ENCODE measurements at places on chromosomes 6 and 20.

DNA sequence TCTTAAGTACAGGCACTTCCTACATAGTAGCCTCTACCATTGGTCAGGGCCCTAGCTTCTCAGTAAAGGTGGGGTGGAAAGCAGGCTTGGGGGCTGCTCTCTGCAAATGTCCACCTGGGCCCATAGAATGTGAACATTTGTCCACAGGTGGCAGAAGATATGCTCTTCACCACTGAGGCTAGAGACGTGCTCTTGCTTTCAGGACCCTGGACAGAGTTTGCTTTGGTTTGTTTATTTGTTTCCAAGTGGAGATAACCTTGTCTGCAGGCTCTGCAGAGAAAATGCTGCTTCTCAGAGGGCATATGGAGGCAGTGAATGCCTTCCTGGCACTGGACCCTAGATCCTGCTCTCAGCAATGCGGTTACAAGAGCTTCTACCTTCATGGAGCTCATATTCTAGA, 129.0 kb downstream of the F13A1 start:
- DNase-seq, result peak; percentile 23

GRCh38 chr6:56582236-56582635, 60.5 kb downstream of the DST start:
- no peak for DNase-seq

GRCh38 chr6:10460096-10460495, 45.2 kb upstream of the TFAP2A start:
- DNase-seq, result no peak

DNA sequence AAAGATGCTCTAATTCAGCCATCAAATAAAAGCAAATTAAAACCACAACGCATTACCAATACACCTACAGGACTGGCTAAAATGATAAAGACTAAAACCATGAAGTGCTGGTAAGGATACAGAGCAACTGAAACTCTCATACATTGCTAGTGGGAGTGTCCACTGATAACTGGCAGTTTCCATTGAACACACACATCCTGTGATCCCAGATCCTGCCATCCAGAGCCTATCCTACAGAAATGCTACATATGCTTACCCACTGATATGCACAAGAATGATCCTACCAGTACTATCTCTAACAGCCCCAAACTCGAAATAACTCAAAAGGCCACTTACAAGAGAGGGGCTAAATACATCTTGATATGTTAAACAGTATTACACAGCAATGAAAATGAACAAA, 81.0 kb downstream of the FYN start:
- peak; percentile 75 for DNase-seq

DNA sequence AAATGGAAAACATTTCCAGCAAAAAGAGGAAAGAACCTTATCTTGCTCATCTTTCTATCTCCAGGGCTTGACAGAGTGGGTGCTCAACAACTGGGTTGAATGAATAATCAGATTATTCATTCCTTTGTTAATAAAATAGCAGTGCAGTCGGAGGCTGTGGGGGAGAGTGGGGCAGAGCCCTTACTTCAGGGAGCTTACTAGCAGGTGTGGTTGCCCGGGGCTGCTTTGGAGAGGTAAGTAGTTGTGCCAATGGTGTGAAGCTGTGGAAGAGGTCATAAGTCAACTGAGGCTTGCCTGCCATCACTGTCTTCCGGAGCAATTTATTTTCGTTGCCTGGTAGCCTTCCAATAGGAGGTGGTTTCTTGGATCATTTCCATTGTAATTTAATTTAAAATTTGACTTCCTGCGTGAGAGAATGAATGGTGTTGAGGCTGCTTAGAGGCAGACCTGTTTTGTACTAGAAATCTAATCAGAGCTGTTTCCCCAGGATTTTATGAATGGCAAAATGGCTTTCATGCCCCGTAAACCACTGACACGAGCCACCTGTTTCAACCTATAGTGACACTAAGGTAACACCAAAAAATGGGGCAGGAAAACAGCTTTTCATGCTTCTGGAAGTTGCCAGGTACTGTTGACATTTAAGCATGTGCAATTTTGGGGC, 51.4 kb downstream of the ZDHHC14 start:
- no peak for DNase-seq

DNA sequence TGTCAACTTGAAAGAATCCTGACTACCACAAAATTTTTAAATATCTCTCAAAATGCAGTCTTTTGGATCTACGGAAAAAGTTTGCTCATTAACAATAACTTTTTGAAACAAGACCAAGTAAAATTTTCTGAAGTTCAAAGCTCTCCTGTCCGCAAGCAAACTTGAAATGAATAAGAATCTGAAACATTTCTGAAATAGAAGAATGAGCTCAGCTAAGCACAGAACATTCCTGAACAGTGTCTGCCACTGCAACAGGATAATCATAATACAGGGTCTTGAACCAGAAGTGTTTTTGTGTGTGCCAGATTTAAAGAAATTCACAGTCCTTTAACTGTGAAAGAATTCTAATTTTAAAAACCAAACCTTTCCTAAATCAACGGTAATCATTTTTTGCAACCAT, 49.1 kb upstream of the TASP1 start:
- DNase-seq, result no peak

DNA sequence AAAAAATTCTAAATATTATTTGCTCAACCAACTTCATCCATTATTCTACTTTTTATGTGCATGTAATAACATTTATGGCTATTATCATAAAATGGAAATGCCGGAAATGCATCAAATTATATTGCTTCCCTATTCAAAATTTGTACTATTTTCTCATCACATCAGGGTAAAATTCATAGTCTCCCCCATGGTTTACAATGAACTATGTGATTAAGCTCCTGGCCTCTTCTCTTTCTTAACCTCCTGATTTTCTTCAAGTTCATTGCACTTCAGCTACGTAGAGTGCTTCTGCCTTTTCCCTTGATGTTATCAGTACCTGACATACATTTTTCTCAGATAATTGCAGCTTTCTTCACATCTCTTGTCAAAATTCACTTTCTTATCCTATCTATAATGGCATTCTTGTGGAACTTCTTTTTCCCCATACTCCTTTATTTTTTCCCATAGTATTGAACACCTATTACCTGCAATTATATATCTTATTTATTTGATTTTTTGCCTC, 699.1 kb upstream of the ADGRB3 start:
- no peak for DNase-seq

DNA sequence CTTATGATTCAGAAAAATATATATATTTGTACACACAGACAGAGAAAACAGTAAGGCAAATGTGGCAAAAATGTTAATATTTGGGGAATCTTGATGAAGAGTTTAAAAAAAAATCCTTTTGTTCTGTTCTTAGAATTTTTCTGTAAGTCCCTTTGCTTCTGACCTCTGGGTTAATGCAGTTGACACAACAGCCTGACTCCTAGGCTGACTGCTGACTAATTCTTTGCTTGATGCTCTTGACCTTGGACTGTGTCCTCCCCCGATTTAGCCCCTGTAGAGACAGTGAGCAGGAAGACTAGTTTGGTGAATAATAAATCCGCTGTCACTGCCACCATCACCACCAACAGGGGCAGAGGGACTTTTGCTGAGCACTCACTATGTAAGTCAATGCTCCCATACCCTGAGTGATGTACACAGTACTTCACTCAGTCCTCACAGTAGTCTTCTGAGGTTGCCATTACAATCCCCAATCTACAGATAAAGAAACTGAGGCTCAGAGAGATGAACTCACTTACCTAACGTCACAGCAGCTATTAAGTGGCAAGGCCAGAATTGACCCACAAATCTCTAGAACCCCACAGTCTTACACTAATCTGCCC, 71.7 kb downstream of the SNX5 start:
- DNase-seq, result no peak

DNA sequence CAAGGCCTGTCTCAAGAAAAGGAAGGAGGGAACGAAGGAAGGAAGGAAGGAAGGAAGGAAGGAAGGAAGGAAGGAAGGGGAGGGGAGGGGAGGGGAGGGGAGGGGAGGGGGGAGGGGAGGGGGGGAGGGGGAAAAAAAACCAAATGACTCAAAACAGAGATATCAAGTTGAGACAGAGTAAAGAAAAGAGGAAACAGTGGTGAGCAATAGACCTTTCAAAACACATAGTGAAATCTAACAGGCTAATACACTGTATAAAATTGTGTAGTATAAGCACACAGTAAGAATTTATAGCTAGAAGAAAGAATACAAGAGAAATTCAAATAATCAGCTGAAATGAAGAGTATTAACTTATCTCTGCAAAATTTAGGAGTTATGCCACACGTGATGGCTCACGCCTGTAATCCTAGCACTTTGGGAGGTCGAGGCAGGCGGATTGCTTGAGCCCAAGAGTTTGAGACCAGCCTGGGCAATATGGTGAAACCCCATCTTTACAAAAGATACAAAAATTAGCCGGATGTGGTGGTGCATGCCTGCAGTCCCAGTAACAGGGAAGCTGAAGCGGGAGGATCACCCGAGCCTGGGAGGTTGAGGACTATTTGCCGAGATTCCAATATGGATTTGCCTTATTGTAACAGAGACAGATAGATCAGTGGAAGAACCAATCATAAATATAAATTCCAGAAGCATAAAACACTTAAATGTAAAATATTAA, 123.2 kb downstream of the PRND start:
- no peak for DNase-seq

DNA sequence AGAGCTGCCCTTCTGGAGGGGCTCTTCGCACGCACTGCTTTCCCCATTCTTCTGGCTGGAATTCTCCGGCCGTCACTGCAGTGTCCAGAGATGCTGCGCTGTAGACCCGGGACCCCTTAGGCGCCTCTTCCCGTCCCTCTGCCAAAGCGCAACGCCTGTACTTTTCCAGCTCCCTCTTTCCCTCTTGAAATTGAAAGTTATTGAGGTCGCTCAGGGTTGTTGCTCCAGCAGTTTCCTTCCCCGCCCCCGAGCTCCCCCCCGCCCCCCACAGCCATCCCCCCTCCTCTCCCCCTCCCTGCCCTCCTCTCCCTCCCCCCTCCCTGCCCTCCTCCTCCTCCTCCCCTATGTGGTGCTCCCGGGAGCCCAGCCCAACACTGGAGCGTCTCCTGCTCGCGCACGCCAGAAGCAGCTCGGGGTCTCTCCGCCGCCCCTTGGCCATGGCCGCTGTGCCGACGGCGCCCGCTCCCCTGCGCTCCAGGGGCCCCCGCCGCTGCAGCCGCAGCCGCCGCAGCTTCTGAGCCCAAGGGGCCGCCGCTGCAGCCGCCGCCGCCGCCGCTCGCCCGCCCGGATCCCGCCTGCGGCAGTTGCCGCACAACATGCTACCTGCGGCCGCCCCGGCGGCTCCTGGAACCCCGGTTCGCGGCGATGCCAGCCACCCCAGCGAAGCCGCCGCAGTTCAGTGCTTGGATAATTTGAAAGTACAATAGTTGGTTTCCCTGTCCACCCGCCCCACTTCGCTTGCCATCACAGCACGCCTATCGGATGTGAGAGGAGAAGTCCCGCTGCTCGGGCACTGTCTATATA, at the start of gene RSPO3:
Gene RSPO3 (plus strand): TSS at position 374 of the 804 bp plus-strand sequence. CDS start 522 bp downstream, outside the sequence.
- peak; percentile 4 for DNase-seq

- no peak for DNase-seq
Observed at GRCh38 chr6:97187951-97188350, 95.1 kb downstream of the MMS22L start.

DNA sequence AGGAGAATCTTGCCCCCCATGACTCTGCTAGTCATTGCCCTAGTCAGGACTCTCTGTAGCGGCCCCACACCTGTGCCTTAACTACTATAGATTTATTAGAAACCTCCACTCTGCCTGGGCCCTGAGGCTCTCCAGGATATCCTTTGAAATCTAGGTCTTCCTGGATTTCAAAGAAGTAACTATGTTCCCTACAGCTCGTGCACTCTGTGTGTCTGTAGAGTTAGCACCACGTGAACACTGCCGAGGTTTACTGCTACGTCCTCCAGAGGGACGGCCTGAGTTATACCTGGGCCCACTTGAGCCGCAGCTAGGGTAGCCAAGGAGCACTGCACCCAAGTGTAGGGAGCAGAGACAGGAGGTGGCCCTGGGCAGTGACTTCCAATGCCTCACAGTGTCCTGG, 19.8 kb downstream of the GLP1R start:
- no peak for DNase-seq

DNA sequence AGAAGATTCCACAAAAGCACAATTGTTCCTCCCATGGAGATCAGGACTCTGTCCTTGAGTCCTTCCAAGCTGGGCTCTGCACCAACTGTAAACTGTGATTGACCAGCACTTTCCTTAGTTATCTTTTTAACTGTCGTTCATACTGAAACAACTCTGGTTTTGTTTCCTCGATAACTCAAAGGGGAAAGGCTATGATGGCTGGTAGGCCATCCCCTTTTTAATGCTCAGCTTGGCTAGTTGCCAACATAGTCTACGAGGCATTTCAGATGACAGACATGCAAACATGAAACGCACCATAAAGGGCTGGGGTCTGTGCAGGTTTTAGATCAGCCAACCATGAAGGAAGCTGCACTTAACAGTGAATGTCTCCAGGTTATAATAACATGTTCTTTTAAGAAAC, 497.1 kb upstream of the ARID1B start:
- no peak for DNase-seq

GRCh38 chr6:167831281-167831828, 4.6 kb downstream of the AFDN start:
- no peak for DNase-seq

GRCh38 chr20:63371291-63371865, 10.2 kb upstream of the CHRNA4 start:
- no peak for DNase-seq

DNA sequence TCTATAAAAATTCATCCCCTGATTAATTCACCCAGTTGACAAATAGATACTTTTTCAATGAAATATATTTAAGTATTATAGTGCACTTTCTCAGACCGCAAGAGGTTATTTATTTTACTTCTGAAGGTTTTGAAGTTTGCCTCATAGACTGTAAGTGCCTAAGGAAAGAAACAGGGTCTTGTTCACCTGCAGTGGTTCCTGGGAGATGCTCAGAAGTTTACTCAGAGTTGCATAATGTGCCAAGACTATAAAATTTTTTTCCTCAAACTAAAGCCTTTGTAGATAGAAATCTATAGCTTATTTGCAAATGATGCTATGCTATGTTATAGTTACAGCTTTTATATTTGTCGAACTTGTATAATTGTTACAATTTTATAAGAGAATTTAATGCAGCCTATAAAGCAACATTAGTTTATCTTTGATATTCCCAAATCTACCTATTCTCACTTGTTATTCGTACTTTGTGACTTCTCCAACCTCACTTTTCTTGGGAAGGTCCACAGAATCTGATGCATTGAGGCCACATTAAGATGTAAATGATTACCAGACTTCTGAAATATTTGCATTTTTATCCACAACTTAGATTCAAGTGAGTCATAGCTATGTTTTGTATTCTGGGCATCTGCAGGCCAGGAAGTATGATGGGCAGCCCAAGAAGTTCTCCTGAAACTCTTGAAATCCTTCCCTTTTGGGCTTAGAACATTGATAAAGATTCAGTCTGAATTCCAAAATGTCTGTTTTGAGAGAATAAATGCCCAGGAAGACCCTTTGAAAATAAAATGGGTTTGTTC, 35.7 kb downstream of the KCNQ5 start:
- no peak for DNase-seq

GRCh38 chr6:17842014-17842776, 135.5 kb upstream of the NUP153 start:
- peak; percentile 88 for DNase-seq

DNA sequence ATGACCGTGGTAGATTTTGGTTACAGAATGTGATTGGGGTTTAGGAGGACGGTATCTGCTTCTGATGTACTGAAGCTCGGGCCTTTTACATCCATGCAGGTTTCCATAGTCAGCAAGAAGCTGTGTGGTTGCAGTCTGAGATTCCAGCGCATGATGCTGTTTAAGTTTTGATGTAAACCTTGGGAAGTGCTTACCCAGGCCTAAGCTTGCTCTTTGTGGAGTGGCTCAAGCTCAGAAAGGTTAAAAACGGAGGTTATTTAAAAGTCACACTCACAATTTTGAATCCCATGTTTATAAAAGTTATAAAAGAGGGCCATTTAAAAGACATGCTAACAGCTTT, 121.4 kb downstream of the TIAM2 start:
- DNase-seq, result no peak
